ENCODE measurements at places on chromosomes 5 and 9.

DNA sequence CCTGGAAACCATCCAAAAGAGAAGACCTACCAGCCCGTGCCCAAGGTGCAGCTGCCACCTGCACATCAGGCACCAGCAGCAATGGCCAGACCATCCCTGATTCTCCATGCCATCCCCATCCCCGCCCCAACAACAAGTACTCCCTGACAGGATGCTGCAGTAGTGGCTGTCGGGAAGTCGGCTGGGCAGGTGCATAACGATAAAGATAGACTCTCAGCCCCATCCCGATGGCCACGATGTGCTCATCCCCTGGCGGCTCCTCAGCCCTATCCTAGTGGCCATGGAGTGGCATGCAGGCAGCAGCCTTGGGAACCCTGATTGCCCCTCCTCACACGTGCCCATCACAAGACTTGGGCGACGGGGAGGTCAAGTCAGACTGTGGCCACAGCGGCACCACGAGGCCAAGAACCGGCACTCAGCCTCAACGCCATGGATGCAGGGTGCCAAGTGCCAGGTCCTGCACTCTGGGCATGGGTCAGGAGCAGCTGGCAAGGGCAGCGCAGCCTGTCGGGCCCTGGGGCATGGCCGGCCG lies 368.8 kb upstream of the SPATA31A5 start:
- DNase-seq = no peak

GRCh38 chr5:96463091-96463490 lies 30.0 kb upstream of the PCSK1 start:
- DNase-seq = no peak

GRCh38 chr5:155485386-155485785 lies 471.8 kb downstream of the KIF4B start:
- DNase-seq = no peak

GRCh38 chr5:138160706-138161105 lies 17.7 kb downstream of the BRD8 start:
- DNase-seq = no peak
